ENCODE measurements at places on chromosomes 1 and 21.

- H3K27me3 ChIP-seq, result no peaks in the 10 kb centered on the region
- H3K27ac ChIP-seq, result no peak overlapping the region
- DNase-seq, result no peak
- no peak overlapping the region for H3K4me3 ChIP-seq
Measured at GRCh38 chr1:93686504-93687250, 5.0 kb upstream of the BCAR3 start.

DNA sequence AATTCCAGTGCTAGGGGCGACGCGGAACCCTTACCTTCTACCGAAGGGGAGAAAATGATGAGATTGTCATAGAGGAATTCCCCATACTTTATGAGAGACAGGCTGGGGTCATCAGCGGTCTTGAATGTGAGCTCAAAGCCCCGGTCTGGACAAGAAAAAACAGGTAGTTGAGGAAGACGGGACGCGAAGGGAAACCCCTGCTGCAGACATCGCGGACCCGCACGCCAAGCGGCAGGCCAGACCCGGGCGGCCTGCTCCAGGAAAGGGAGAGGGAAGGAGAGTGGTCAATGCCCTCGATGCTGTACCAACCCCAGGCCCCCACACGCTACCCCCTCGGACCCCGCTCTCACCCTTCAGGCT is 342 bp downstream of the DDOST start:
- no peaks in the 10 kb centered on the region for H3K27me3 ChIP-seq
- peak overlapping the region; percentile 98 for H3K4me3 ChIP-seq
- peaks cover 41% of the 10 kb centered on the region for H3K36me3 ChIP-seq
- H3K27ac ChIP-seq, result no peak overlapping the region
- no peak for DNase-seq
- peaks cover 11% of the 10 kb centered on the region for H3K4me1 ChIP-seq

DNA sequence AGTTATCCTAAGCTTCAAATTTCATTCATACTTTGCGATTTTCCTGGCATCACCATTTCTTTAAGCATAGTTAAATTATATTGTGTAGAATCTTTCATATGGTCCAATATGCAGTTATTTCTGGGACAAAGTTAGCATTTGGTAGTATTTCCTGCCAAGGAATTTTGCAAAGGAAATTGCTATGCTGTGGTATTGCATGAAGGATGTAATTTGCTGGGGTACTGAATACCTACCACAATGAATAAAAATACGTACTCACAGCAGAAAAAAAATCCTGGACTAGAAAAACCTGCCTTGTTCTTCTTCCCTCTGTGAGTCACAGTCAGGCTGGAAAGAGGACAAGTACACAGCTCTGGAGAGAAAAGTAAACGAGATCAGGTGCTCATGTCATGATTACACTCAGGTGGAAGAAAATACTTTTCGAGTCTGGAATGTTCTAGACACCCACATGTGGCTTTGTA is 241.2 kb downstream of the PTBP2 start:
- no peak for DNase-seq
- no peaks in the 10 kb centered on the region for H3K36me3 ChIP-seq
- no peaks in the 10 kb centered on the region for H3K4me1 ChIP-seq
- no peaks in the 10 kb centered on the region for H3K27me3 ChIP-seq

DNA sequence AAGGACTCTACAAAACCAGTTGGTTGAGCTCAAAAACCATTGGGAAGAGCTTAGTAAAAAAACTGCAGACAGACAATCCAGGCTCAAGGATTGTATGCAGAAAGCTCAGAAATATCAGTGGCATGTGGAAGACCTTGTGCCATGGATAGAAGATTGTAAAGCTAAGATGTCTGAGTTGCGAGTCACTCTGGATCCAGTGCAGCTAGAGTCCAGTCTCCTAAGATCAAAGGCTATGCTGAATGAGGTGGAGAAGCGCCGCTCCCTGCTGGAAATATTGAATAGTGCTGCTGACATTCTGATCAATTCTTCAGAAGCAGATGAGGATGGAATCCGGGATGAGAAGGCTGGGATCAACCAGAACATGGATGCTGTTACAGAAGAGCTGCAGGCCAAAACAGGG is 104.0 kb upstream of the BMP8A start:
- no peak overlapping the region for H3K4me3 ChIP-seq
- H3K27ac ChIP-seq, result no peak overlapping the region
- peaks cover 29% of the 10 kb centered on the region for H3K36me3 ChIP-seq
- no peaks in the 10 kb centered on the region for H3K27me3 ChIP-seq
- no peak for DNase-seq
- peaks cover 5% of the 10 kb centered on the region for H3K4me1 ChIP-seq

- no peaks in the 10 kb centered on the region for H3K27me3 ChIP-seq
- H3K36me3 ChIP-seq, result no peaks in the 10 kb centered on the region
- no peak for DNase-seq
- H3K4me1 ChIP-seq, result peaks cover 2% of the 10 kb centered on the region
- H3K27ac ChIP-seq, result no peak overlapping the region
Measured at GRCh38 chr1:172897738-172898137, 153.0 kb downstream of the TNFSF18 start.

- no peaks in the 10 kb centered on the region for H3K27me3 ChIP-seq
- no peak for DNase-seq
- H3K4me3 ChIP-seq, result no peak overlapping the region
- peaks cover 7% of the 10 kb centered on the region for H3K4me1 ChIP-seq
- H3K36me3 ChIP-seq, result peaks cover 17% of the 10 kb centered on the region
Measured at GRCh38 chr1:150106341-150106740, 38.8 kb downstream of the VPS45 start.

DNA sequence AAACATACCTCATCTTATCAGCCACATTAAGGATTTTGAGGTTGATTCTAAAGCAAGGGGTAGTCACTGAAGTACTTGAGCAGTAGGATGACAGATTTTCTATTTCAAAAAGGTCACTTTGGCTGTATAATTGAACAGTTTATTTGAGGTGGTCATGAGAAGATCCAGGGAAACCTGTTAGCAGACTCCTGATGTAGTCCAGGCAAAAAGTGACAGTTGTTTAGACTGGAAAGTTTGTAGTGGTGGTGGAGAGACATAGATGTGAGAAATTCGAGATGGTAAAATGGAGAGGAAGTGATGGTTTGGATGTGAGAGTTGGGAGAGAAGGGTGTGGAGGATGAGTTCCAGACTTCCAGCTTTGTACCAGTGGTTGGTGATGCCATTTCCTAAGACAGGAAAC is 7.5 kb downstream of the FAM163A start:
- no peaks in the 10 kb centered on the region for H3K27me3 ChIP-seq
- DNase-seq, result no peak
- peaks cover 3% of the 10 kb centered on the region for H3K4me1 ChIP-seq
- H3K36me3 ChIP-seq, result no peaks in the 10 kb centered on the region
- no peak overlapping the region for H3K27ac ChIP-seq
- H3K4me3 ChIP-seq, result no peak overlapping the region

- no peak overlapping the region for H3K27ac ChIP-seq
- DNase-seq, result no peak
- no peaks in the 10 kb centered on the region for H3K36me3 ChIP-seq
- H3K27me3 ChIP-seq, result peaks cover 42% of the 10 kb centered on the region
Measured at GRCh38 chr1:152034324-152034653, 2.5 kb downstream of the S100A11 start.

GRCh38 chr1:37763791-37764413 is 1.0 kb downstream of the EPHA10 start:
- peaks cover 4% of the 10 kb centered on the region for H3K4me1 ChIP-seq
- no peak for DNase-seq
- no peak overlapping the region for H3K4me3 ChIP-seq
- no peak overlapping the region for H3K27ac ChIP-seq

DNA sequence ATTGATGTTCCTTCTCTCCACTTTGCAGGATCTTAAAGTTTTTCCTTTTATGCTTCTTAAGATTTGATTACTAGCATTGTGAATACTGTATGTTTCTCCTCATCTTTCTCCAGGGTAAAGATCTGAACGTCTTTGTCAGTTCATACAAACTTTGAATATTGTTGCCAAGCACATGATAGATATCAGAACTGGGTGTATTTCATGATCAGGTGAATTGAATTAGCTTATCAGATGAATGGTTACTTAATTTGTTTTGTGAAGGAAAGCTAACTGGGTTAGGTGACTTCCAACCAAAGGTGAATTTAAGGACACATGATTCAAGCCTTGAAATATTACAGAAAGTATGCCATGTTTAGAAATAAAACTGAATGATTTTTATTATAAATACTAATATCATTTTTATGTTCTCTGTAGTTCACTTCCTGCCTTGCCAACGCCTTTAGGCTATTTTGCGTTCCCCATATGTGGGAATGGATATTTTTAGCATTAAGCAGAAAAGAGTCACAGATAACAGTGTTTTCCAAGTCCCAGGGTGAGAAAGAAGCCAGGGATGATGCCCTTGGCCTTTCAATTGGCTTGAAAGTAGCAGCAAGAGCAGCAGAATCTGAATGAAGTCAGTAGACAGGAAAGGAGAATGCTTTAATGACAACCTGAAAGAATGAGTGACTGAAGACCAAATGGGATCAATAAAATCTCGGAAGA is 752.1 kb downstream of the NCAM2 start:
- no peak overlapping the region for H3K27ac ChIP-seq
- no peak overlapping the region for H3K4me3 ChIP-seq
- H3K4me1 ChIP-seq, result no peaks in the 10 kb centered on the region
- H3K27me3 ChIP-seq, result no peaks in the 10 kb centered on the region
- no peak for DNase-seq
- H3K36me3 ChIP-seq, result no peaks in the 10 kb centered on the region

- H3K4me1 ChIP-seq, result peaks cover 2% of the 10 kb centered on the region
- DNase-seq, result no peak
- H3K27ac ChIP-seq, result no peak overlapping the region
- H3K4me3 ChIP-seq, result no peak overlapping the region
Measured at GRCh38 chr21:45513741-45514310, 28.4 kb downstream of the SLC19A1 start.

- no peak overlapping the region for H3K27ac ChIP-seq
- no peak overlapping the region for H3K4me3 ChIP-seq
- no peaks in the 10 kb centered on the region for H3K4me1 ChIP-seq
- no peaks in the 10 kb centered on the region for H3K36me3 ChIP-seq
Measured at GRCh38 chr21:27693376-27693775, 726.5 kb upstream of the ADAMTS5 start.

DNA sequence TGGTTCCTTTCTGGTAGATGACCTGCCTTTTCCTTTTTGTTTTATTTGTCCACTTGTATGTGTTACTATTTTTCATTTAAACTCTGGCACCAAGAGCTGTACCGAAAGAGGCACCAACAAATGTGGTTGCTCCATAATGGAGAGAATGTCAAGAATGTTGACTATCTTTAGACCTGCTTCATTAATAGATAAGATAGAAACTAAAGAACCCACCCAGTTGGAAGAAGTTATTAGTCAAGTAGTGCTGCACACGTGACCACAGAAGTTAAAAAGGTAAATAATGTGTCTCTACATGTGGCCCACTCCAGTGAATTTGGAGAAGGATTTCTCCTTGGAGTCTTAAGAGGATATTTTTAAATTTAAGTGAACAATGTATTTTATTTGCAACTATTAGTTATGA is 9.3 kb downstream of the ATP1A1 start:
- H3K36me3 ChIP-seq, result peaks cover 9% of the 10 kb centered on the region
- no peak overlapping the region for H3K27ac ChIP-seq

DNA sequence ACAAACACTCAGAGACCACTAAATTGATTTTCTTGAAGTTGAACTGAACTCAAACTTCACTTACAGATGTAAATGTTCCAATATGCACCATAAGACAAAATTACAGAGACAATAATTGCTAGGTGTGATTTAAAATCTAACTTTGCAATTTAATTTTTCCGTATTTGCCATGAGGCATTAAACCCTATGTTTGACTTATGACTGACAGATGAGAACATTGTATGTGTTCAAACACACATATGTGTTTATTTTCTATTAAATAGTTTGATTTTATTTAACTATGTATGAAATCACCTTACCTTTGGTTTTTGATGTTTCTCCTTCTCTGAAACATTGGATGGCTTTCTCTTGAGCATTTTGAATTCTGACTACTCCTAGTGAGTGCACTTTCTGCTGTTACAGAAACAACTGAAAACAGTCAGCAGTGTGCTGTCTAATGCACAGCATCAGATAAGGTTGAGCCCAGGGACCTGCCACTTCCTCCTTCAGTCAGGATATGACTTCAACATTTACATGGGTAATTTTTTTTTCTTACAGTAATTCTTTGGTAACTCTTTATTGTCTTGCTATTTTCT is at the start of gene SAMSN1:
Gene SAMSN1, minus strand, starts transcription at position 410 of the 575 bp plus-strand sequence. Its CDS starts 54 bp downstream, at position 356.
- no peaks in the 10 kb centered on the region for H3K36me3 ChIP-seq
- DNase-seq, result no peak
- H3K27ac ChIP-seq, result no peak within 1 kb of the TSS
- H3K27me3 ChIP-seq, result no peaks in the 10 kb centered on the region

- peaks cover 34% of the 10 kb centered on the region for H3K4me1 ChIP-seq
- peak overlapping the region; percentile 96 for H3K4me3 ChIP-seq
- H3K27ac ChIP-seq, result no peak overlapping the region
- peaks cover 3% of the 10 kb centered on the region for H3K36me3 ChIP-seq
Measured at GRCh38 chr1:234608025-234608910, 1.7 kb downstream of the IRF2BP2 start.

- H3K27ac ChIP-seq, result no peak overlapping the region
- H3K27me3 ChIP-seq, result no peaks in the 10 kb centered on the region
- no peak for DNase-seq
- no peaks in the 10 kb centered on the region for H3K36me3 ChIP-seq
- H3K4me3 ChIP-seq, result no peak overlapping the region
Measured at GRCh38 chr1:54811066-54811465, 9.9 kb upstream of the TTC22 start.

GRCh38 chr1:192763243-192763642 is 45.6 kb upstream of the RGS2 start:
- H3K4me3 ChIP-seq, result no peak overlapping the region
- no peaks in the 10 kb centered on the region for H3K36me3 ChIP-seq
- no peak for DNase-seq
- no peak overlapping the region for H3K27ac ChIP-seq

GRCh38 chr1:89996450-89997110 is 1.7 kb downstream of the ZNF326 start:
- peaks cover 1% of the 10 kb centered on the region for H3K36me3 ChIP-seq
- H3K4me3 ChIP-seq, result peak overlapping the region; percentile 96
- H3K27me3 ChIP-seq, result no peaks in the 10 kb centered on the region
- no peak for DNase-seq

- no peak overlapping the region for H3K27ac ChIP-seq
- no peak overlapping the region for H3K4me3 ChIP-seq
- DNase-seq, result no peak
Measured at GRCh38 chr1:10374442-10374860, 24.4 kb upstream of the PGD start.

DNA sequence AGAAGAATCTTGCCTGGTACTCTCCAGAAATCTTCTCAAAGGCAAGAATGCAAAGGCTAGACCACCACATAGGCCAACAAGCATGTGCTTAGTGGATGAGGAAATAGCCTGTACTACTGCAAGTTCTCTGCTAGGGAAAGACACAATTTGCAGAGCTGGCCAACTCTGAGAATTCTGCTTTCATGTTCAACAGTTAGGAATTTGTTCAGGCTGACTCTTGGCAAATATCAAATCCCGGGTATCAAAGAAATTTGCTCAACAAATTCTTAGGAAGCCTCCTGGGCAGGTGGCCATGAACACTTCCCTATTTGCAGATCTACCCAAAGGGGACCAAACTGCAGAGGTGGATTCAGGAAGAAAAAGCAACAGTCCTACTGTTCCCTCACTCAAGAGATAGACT is 15.0 kb upstream of the H3-3A start:
- H3K4me1 ChIP-seq, result peaks cover 3% of the 10 kb centered on the region
- no peak overlapping the region for H3K4me3 ChIP-seq
- no peak for DNase-seq
- H3K36me3 ChIP-seq, result no peaks in the 10 kb centered on the region

All from neuronal stem cell (in vitro differentiated cells).